Stimulated activated CD4-positive, alpha-beta T cell treated with anti-CD3 and anti-CD28 coated beads, Interleukin-4, amount 100 ng/mL, for 1 hour (primary cell): ENCODE measurements at places on chromosomes 13 and 19.

- DNase-seq, result no peak
Observed at GRCh38 chr13:112869202-112870050, 99.6 kb upstream of the MCF2L start.

DNA sequence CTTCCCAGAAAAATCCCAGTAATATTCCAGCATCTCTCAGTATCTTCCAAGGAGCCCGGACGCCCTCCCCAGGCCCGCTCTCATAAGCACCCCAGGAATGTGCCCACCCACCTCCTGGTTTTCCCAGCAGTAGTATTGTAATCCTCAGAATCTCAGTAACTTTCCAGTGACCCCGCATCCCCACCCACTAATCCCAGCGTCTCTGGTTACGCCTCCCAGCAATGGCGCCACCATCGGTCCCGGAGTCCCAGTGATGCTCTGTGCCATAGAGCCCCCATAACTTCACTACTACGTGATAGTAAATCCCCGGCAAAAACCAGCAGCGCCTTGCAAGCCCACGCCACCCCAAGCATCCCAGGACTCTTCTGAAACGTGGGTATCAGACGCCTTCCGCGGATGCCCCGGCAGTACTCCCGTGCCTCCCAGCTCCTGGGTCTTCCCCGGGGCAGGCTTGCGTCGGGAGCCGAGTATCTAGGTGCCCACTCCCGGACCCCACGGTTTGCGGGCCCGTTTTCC is 928 bp upstream of the PNPLA6 start:
- peak; percentile 45 for DNase-seq

DNA sequence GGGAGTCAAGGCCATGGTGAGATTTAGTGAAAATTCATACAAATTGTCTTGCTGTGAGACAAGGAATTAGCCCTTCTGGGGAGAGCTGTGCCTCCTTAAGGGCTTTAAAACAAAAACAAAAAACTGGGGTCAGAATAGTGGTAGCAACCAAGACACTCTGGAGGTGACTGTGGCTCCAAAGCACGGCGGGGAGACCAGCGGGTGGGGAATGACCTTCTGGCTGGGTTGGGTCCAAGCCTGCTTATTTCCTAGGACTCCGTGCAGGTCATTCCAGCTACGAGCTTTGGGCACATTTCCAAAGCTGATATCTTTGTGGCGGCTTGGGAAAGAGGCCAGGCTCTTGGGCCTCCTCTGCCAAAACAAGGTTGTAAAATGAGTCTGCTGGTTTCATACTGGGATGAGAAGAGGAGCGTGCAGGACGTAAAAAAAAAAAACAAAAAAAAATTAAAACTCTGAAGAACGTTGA is 348.3 kb downstream of the UQCRFS1 start:
- no peak for DNase-seq

DNA sequence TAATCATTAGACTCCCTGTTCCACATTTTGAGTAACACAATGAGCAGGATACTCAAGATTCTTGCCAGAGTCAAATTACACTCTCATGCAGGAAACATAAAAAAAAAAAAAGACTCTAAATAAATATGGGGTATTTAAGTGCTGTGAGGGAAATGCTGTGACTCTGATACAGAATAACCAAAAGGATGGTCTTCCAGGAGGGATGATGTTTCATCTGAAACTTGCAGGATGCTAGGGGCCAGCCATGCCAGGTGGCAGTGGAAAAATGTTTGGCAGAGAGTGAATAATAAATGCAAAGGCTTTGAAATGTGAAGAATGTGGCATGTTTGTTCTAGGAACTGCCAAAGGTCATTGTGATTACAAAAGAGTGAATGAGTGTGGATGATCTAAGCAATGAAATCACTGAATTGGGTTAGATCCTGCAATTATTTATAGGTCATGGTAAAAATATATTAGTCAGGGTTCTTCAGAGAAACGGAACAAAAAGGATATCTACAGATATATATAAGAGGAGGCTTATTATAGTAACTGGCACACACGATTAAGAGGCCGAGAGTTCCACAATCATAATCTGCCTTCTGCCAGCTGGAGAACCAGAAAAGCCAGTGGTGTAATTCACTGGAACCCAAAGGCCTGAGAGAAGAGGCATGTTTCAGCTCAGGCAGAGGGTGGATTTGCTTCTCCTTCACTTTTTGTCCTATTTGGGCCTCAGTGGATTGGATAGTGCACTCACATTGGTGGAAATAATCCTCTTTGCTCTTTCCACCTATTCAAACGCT is 1832.8 kb upstream of the MIR17HG start:
- DNase-seq, result no peak

GRCh38 chr13:94239135-94239534 is 240.3 kb downstream of the DCT start:
- no peak for DNase-seq

GRCh38 chr19:1880611-1881392 is 4.5 kb downstream of the ABHD17A start:
- DNase-seq, result no peak

- DNase-seq, result no peak
Observed at GRCh38 chr19:48569814-48570213, 17.8 kb downstream of the SULT2B1 start.

DNA sequence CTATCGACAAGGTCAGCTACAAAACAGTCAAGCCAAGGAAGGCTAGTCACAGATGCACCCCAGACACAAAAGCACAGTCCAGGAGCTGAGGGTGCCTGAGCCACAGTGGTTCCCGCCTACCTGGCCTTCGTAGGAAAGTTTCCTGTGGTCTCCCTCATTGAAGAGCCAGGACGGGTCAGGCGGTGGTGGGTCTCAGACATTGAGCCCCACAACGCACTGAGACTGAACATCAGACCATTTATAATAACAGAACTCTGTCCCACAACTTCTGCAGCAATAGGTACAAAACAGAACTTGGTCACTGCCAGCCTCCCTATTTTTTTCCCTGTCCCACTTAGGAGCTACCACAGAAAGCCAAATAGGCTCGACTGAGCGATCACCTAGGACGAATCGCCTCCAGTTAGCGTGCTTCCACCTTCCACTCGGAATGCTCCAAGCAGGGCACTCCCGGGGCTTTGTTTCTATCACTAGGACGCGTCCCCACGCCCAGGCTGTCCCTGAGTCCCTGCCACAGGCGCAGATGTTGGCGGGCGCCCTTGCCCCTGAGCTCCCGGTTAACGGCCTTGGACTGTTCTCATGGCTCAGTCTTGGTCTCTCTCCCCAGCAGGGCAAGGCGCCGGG is 640 bp upstream of the ZNF544 start:
- no peak for DNase-seq

GRCh38 chr13:110396913-110397381 is 89.9 kb downstream of the COL4A2 start:
- no peak for DNase-seq

- DNase-seq, result no peak
Observed at GRCh38 chr13:59880468-59880867, 283.3 kb downstream of the DIAPH3 start.

GRCh38 chr13:99290894-99291293 is 16.3 kb downstream of the GPR183 start:
- no peak for DNase-seq

DNA sequence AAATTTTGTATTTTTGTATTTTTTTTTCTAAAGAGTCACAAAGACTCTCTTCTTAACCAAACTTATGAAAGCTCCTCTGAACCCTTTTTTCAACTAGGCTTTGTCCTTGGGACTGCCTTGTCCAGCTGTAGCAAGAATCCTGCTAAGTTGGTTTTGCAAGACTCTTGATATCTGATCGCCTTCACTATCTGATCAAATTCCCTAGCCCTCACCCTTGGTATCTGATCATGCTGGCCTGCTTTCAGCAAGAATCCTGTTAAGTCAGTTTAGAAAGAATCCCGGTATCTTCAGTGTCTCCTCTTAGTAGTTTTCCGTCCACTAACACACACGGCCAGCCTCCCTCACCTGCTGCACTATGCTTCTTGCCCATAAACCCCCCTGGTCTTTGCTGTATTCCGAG is 1.9 kb upstream of the SIGLEC5 start:
- DNase-seq, result no peak
